ENCODE measurements at places on chromosomes 6 and 20. TPM values are rescaled to one million over a fixed set of nuclear protein-coding genes. Genes with fewer than 3 reads are reported as not detected.

The AARS2 gene
- total RNA-seq, result 20.5 TPM

The TRIM10 gene
- total RNA-seq, result not detected

DNA sequence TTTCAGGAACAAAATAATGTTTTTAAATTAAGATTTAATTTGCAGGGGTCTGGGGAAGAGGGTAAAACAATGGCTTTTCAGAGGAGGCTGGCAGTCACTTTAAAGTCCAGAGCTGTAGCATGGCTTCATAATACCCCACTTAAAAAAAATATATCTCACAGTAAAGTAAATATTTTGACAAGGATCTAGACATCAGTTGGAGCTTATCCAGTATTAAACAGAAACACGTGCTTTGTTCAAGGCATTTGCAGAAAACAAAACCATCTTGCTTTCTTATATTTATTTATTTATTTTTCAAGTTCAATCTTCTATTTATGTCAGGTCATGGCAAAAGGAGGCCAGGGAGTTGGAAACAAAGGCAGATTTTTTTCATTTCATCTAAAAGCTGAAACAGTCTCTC is 53.3 kb upstream of the PRL start:
- no peak overlapping the region for H3K4me3 ChIP-seq
- no peaks in the 10 kb centered on the region for H3K27me3 ChIP-seq
- no peak overlapping the region for H3K27ac ChIP-seq

GRCh38 chr20:43996240-43996930 is 81.7 kb downstream of the TOX2 start:
- H3K4me1 ChIP-seq, result no peaks in the 10 kb centered on the region
- no peak overlapping the region for H3K27ac ChIP-seq
- DNase-seq, result no peak
- no peaks in the 10 kb centered on the region for H3K36me3 ChIP-seq
- no peak overlapping the region for H3K4me3 ChIP-seq
- H3K27me3 ChIP-seq, result peaks cover 3% of the 10 kb centered on the region

DNA sequence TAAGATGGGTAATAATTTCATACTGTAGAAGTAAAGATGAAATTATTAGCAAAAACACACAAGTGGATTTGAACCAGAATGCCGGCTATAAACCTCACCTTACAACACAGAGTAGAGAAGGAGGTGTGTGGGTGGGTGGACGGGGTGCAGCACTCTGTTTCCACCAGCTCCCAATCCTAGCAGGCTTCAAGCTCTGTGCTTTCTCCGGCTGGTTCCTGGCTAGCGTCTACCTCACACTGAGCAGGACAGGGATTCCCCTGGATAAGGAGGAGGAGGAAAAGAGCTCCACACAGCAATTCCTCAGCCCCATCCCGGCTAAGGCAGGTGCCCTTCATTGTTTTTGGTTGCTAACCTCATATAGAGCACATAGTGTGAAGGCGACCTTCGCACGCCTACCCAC is 453.3 kb downstream of the C6orf118 start:
- no peak overlapping the region for H3K4me3 ChIP-seq
- no peaks in the 10 kb centered on the region for H3K36me3 ChIP-seq
- H3K4me1 ChIP-seq, result no peaks in the 10 kb centered on the region
- H3K27ac ChIP-seq, result no peak overlapping the region
